Daoy (cell line): ENCODE measurements at places on chromosomes 11 and 22. TPM values are rescaled to one million over a fixed set of nuclear protein-coding genes. Genes with fewer than 3 reads are reported as not detected.

Gene SLC29A2
- total RNA-seq = 0.48 and 0.86 TPM in 2 replicates

Gene KDM4E
- not detected in 2 replicates for total RNA-seq

Gene HEPN1
- total RNA-seq = not detected in 2 replicates

Gene SCGB1D2
- not detected in 2 replicates for total RNA-seq

Gene CDC45
- 49.5 and 51.4 TPM in 2 replicates for total RNA-seq

Gene CDC42BPG
- total RNA-seq = 0.06 and 0.15 TPM in 2 replicates

Gene P2RX6
- total RNA-seq = 1.3 and 1.6 TPM in 2 replicates

Gene SYCE3
- 0.51 TPM in 1 of 2 replicates, not detected in the other for total RNA-seq

Gene KIAA0930
- total RNA-seq = 88.2 and 89.0 TPM in 2 replicates

Gene GRM5
- not detected in 2 replicates for total RNA-seq

Gene MMP10
- total RNA-seq = not detected in 2 replicates

Gene GLYAT
- total RNA-seq = not detected in 2 replicates

Gene CD3E
- not detected in 2 replicates for total RNA-seq

Gene TIMM10
- total RNA-seq = 164 and 188 TPM in 2 replicates

Gene BIK
- 11.5 and 14.4 TPM in 2 replicates for total RNA-seq

Gene NXPE1
- total RNA-seq = not detected in 2 replicates

Gene ART1
- total RNA-seq = not detected in 2 replicates

Gene C22orf42
- not detected in 2 replicates for total RNA-seq

Gene NXF1
- total RNA-seq = 28.4 and 29.3 TPM in 2 replicates

Gene BTG4
- total RNA-seq = not detected in 2 replicates

Gene BCO2
- total RNA-seq = 0.11 TPM in 1 of 2 replicates, not detected in the other

Gene SULT4A1
- total RNA-seq = 1.0 and 2.2 TPM in 2 replicates

Gene OR51B2
- total RNA-seq = not detected in 2 replicates

Gene OR5A1
- not detected in 2 replicates for total RNA-seq

Gene GRAMD1B
- 2.3 and 4.1 TPM in 2 replicates for total RNA-seq

Gene C11orf42
- not detected in 2 replicates for total RNA-seq
